ENCODE measurements at places on chromosomes 5 and 9.
A peak's percentile ranks its signal among the peaks of the same experiment; 100 is the strongest.

DNA sequence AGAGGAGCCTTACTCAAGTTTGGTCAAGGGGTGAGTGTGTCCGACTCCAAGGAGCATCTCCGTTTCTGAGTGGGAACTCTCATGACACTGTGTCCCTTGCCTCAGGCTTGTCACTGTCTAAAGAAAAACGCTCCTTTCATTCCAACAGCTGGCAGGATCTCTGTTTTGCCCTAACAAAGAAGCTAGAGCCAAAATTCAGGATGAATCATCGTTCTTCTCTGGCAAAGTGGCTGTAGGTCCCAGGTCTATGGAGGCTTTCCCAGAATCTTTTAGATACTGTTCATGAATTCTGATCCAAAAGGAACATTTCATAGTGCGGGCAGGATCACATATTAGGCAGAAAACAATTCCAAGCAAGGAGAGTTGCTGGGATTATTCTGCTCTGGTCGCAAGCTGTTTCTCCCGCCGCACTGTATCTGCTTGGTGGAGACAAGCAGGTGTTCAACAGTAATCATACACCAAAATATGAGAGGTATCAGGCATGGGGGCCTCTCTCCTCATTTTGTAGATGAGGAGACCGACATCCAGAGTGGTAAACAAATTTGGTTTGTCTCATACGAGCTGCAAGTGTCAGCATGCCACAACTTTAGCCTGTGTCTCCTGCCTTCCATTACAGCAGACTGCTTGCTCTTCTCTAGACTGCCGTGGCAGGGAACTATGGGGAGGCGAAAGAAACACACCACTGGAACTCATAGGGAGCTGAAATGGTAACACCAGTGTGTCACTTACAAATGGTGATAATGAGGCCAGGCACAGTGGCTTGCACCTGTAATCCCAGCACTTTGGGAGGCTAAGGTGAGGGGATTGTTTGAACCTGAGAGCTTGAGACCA is 72.6 kb downstream of the ENTREP1 start:
- DNase-seq: no peak

DNA sequence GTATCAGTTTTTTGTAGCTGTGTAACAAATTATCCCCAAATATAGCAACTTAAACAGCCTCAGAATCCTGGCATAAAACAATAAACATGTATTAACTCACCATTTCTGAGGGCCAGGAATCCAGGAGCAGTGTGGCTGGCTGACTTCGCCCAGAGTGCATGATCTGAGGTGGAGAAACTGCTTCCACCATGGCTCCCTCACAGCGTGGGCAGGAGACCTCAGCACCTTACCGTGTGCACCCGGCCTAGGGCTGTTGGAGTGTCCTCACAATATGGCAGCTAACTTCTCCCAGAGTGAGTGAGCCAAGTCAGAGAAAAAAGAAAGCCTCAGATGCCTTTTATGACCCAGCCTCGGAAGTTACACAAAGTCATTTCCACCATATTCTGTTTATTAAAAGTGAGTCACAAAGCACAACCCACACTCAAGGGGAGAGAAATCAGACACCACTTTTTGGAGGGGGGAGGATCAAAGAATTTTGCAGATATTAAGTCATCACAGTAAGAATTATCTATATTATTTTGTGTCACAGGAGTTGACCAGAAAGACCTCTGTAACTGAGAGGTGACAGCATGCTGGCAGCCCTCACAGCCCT is 59.6 kb downstream of the TSTD2 start:
- DNase-seq: peak; percentile 13

- DNase-seq: no peak
Observed at GRCh38 chr5:82396871-82397514, 118.8 kb upstream of the RPS23 start.

DNA sequence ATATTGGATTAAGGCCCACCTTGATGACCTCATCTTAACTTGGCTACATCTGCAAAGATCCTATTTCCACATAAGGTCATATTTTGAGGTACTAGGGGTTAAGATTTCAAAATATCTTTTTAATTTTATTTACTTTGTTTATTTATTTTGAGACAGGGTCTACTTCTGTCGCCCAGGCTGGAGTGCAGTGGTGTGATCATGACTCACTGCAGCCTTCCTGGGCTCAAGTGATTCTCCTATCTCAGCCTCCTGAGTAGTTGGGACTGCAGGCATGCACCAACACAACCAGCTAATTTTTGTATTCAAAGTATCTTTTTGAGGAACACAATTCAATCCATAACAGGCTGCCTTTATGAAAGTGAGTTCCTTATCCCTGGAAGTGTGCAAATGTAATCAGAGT is 212.3 kb downstream of the PALM2AKAP2 start:
- no peak for DNase-seq

DNA sequence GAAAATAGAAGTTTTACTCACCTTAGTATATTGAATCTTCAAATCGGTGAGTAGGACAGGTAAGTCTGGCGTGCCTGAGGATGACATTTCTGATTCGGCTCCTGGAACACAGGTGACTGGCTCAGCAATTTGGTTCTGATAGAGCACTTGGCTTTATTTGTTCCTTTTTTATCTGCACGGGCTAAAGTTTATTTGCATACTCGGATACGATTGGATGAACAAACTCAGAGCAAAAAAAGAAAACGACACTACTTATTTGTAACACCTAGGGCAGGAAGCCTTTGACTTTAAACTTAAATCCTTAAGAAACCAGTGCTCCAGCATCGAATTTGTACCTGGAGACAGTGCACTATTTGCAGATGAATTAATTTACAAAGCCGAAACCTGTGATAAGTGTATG is at the start of gene ALDH1A1:
ALDH1A1 (minus strand) TSS at position 140 of the 400 bp plus-strand sequence; CDS start at position 87, 53 bp downstream.
- DNase-seq: no peak

DNA sequence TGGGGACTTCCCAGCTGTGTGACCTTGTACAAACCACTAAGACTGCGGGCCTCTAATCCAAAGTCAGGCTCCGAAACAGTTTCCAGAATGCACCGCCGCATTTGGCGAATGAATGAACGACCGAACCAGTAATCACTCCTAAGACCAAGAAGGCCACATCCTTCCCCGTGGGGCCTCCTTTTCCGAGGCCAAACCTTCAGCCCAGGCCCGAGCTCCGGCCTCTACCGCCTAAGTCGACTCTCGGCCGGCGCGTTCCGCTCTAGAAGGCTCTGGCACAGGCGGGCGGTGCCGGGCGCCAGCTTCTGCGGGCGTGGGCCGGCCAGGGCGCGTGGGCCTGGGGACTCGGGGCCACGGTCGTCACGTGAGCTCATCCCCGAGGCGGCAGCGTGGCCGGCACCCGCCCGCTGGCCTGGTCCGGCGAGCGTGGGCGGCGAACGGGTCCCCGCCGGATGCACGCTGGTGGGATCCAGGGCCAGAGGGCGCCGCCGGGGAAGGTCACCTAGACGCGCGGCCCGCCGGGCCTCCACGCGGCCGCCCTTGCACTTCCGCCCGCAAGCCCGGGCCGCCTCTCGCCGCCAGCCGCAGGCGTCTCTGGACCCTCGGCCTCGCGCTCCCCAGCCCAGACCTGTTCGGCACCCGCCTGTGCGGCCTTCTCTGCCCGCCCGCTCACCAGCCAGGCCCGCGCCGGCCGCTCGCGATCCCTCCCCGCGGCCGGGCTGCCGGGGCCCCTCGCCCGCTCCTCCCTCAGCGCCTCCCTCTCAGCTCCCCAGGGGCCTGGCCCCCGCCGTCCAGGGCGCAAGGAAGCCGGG is 754 bp downstream of the VDAC1 start:
- peak; percentile 79 for DNase-seq

- DNase-seq: no peak
Observed at GRCh38 chr9:107768224-107768623, 278.7 kb upstream of the KLF4 start.

DNA sequence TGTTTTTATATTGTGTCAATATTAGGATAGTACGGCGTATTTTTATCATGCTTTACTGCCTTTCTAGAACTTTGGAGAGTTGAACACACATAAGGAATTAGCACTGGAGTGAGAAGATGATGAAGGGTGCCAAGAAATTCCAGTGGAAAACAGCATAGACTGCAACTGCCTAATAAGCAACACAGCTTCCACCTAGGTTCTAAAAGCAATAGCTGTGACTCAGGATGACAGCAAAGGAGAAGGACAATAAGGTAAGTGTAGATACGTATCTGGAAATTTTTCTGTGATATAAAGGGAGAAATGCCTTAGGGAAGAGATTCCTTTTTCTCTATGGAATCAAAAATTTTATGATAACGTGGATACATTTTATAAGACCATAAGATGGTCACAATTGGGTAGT is 7.4 kb downstream of the PTPRD start:
- DNase-seq: no peak

GRCh38 chr5:93746406-93747056 is 5.1 kb upstream of the POU5F2 start:
- no peak for DNase-seq

GRCh38 chr5:143198332-143198731 is 205.2 kb downstream of the NR3C1 start:
- DNase-seq: no peak

- no peak for DNase-seq
Observed at GRCh38 chr5:139004374-139005307, 129.5 kb upstream of the LRRTM2 start.

DNA sequence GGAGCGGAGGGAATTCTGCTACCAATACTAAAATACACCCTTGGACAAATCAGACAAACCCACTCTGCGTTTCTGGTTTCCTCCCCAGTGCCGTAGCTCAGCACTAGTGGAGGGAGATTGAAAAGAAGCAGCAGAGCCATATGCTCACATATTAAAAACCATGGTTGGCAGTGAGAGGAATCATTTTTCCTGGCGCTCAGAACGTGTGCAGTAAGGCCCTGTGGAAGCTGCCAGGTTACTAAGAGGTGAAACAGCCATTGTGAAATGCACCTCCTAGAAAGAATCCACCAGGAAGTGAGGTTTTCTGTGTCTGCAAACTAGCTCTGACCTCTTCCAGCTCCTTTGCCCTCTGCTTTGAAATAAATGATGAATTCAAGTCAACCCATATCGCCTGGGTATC is 177.2 kb downstream of the ERCC6L2 start:
- no peak for DNase-seq

GRCh38 chr5:159698322-159698721 is 218.0 kb upstream of the ADRA1B start:
- DNase-seq: no peak

GRCh38 chr5:103962023-103962422 is 399.4 kb upstream of the NUDT12 start:
- DNase-seq: no peak

All from activated naive CD4-positive, alpha-beta T cell treated with anti-CD3 and anti-CD28 coated beads, Interleukin-2, amount 50 U/mL, for 72 hours (primary cell).